ENCODE measurements at places on chromosomes 3 and 15.

- DNase-seq = no peak
Observed at GRCh38 chr3:131454501-131454900, 48.3 kb downstream of the MRPL3 start.

GRCh38 chr3:177731644-177732268 lies 534.5 kb upstream of the TBL1XR1 start:
- DNase-seq = no peak

- no peak for DNase-seq
Observed at GRCh38 chr15:39599871-39600270, 19.0 kb downstream of the THBS1 start.

- no peak for DNase-seq
Observed at GRCh38 chr3:50648313-50648712, 26.4 kb upstream of the DOCK3 start.

- no peak for DNase-seq
Observed at GRCh38 chr3:169940470-169941181, 26.0 kb upstream of the SEC62 start.

DNA sequence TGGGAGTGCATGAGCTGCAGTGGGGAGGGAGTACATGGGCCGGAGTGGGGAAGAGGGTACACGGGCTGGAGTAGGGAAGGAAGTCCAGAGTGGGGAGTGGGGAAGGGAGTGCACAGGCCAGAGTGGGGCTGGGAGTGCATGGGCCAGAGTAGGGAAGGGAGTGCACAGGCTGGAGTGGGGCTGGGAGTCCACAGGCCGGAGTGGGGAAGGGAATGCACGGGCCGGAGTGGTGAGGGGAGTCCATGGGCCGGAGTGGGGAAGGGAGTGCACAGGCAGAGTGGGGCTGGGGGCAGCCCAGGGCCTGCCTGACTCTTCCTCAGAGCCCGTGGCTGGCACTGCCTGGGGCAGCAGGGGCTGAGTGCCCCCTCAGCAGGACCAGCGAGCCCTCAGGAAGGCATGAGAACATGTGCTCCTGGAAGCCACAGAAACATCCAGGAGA lies 40.7 kb downstream of the KLF15 start:
- DNase-seq = no peak

- DNase-seq = no peak
Observed at GRCh38 chr3:170839518-170840100, 30.4 kb downstream of the RPL22L1 start.

DNA sequence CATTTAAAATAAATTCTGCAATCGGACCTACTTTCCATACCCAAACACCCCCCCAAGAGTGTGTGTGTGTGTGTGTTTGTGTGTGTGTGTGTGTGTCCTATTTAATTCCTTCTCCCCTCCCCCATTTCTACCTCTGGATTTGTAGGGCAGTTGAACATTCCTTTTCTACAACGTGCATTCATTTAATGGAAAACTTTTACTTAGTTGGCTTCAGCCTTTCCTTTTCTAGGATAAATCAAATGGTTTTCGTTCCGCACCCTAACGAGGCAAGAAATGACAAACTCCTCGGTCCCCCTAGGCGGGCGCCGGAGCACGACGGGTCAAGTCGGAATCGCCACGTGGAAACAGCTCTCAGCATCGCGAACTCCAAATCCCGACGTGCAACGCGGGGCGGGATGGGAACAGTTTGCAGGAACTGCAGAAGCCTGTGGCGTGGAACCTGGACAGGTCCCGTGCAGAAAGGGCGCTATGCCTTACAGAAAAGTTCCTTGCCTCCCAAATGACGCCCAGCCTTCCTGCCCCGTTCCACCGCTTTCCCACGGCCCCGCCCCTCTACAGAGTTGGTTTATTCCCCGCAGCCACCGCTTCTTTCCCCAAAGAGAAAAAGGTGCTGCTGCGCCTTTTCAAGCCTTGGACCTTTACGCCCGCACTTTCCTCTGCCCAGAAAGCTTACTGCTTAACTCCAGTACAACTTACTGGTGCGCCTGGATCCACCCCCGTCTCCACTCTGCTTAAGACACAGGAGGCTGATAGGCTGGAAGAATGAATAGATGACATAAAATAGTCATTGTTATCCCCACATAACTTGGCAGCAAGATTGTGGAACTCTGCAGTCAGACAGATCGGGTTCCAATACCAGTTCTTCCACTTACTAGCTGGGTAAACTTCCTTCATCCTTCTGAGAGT lies 1.1 kb upstream of the EIF2B5 start:
- DNase-seq = peak; percentile 87

DNA sequence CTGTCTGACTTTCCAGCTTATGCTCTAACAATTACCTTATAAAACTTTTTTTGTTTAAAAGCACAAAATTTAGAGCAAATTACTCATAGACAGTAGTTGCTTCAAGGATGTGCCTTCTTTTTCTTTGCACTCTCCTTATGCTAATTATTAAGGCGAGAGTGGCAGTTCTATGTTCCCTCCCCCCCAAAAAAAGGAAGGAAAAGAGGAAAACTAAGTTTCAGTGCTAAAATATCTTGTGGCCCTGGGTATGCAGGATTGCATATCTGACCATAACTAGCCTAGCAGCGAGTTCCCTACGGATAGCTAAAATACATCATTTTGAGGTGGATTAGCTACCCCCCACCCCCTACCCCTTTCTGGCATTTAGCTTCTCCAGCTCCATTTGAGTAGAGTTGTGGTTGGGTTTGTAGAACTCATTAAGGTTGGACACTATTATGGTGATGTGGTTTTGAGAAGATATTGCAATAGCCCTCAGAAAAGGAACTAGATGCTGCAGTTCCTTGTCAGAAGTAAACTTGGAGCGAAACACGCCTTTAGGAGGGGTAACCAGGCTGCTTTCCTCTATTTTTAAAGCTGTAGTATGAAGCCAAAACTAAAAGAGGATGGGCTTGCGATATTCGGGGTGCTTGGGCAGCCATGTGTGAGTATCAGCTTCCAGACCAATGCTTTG lies 174.6 kb downstream of the AKAP13 start:
- DNase-seq = no peak

DNA sequence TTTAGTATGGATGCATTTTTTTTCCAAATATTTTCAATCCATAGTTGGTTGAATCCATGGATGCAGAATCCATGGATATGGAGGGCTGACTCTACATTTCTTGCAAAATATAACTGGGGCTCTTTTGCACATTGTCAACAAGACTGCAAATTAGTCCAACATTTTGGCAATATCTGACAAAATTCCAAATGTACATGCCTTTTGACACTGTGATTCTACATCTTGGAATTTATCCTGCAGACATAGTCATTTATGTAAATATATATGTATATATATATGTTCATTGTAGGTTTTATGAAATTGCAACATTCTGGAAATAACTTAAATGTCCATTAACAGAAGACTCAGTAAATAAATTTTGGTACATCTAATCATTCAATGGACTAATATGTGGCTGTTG lies 203.0 kb downstream of the THRB start:
- DNase-seq = no peak

- DNase-seq = no peak
Observed at GRCh38 chr3:120554812-120555606, 41.1 kb upstream of the NDUFB4 start.

DNA sequence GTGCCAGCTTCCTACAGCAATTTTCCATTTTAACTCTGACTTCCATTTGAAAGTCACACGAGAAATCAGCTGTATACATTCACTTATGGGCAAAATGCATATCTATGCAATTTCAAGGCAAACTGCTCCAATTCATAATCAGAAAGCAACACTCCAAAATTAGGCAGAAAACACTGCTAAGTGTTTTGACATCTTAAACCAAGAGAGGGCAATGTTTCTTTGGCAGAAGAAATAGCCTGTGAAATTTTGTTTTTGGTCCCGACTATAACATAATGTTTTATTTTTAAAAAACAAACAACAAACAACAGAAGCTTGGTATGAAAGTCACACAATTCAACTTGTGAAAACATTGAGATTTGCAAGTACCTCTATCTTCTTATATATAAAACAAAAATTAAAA lies 42.6 kb downstream of the GOLIM4 start:
- DNase-seq = no peak

DNA sequence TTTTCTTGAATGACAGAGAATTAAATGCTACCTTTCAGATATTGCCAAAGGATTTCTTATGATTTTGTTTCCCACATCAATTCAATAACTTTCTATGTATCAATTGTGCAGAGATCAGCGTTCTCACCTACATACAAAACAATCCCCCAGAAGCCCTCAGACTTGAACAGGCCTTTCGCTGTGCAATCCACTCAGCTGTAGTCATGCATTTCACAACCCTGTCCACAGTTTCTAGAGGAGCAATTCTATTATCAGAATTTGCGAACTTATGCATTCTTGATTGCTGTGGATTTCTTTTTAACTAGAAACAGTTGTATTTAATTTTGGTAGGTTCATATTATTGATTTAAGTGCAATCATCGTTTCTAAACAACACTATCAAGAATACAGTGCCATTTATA lies 13.7 kb upstream of the ALCAM start:
- DNase-seq = no peak
